GM12892 (cell line): ENCODE measurements at places on chromosomes 3 and 15.

- no peak for DNase-seq
These were observed 59.1 kb upstream of the PARL start for GRCh38 chr3:183943739-183944138.

- DNase-seq, result no peak
These were observed 1.3 kb downstream of the TLE3 start for GRCh38 chr15:70096215-70097062.

- DNase-seq, result no peak
These were observed 160.0 kb upstream of the TLE3 start for GRCh38 chr15:70257573-70258248.

DNA sequence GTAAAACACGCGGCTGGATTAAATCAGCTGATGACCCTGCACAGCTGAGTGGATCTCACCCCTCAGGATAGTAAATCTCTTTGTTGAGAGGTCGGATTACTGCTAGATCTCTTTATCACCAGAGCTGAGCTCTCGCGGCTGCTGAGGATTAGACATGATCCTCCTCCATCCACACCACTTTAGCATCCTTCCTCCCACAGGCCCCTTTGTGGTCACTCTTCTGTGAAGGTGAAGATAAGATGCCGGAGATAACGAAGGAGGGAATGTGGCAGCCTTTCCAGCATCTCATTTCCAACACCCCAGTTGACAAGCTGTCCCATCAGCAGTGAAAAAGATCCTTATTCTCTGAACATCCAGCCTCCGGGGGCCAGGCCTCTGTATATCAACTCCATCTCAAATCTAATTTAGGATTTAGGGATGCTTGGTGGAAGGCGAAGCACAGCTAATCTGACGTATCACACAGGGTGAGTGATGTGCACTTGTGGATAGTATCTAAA, 47.5 kb upstream of the SELENOK start:
- DNase-seq, result no peak

DNA sequence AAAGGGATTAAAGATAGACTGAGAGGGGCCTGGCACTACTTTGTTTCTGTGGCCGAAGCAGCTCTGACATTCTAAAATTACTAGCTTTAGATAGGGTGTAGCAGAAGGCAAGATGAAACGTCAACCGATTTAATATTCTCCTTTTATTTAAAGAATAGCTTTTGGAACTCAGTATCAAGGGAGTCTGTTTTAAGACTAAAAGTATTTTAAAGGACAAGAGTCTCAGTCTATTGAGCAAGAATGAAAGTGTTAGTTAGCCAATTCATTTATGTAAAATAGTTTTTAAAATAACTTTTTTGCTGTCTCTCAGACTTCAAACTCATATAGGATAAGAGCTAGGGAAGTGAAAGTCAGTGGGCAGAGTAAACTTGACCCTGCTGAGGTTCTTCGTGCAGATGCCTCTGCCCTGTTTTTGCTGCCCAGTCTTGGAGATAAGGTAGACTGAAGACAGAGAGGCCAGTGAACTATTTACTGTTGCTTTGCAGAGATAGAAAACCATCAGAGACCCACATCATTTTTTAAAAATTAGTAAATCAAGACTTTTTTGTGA, 1090.9 kb downstream of the ROBO2 start:
- DNase-seq, result no peak

- DNase-seq, result no peak
These were observed 46.9 kb upstream of the FGD5 start for GRCh38 chr3:14771593-14772497.

DNA sequence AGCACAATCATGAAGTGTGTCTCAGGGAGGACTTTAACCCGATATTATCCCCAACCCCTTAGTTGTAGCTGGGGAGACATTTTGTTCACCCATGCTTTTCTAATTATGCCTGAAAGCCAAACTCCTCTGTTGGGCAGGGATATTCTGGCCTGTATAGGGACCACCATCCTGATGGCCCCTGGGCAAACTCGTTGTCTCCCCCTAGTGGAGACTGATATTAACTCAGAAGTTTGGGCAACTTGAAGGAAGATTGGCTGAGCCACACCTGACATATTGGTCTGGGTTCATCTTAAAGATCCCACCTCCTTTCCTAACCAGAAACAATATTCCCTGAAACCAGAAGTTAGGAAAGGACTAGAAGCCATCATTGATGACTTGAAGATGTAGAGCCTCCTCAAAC, 42.3 kb downstream of the TM4SF18 start:
- no peak for DNase-seq

DNA sequence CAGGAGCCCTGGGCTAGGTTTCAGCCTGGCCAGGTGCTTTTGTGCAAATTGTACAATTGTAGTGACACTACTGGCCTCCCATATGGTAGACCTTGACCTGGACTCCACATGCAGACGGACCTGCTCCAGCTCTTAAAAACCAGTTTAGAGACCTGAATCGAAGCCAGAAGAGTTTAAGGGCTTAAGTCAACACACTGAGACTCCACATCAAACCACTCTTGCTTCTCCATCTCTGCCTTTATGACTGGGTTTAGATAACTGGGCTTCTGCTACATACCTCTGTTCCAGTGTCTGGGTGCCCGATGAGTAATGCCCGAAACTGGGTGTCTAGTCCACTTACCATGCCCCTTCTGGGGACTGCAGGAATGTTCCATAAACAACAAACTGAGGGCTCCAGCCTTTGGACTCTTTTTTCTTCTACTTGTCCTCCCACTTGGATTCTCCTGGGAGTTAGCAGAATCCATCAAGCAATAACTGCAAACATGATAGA, 32.8 kb downstream of the TMEM212 start:
- no peak for DNase-seq

DNA sequence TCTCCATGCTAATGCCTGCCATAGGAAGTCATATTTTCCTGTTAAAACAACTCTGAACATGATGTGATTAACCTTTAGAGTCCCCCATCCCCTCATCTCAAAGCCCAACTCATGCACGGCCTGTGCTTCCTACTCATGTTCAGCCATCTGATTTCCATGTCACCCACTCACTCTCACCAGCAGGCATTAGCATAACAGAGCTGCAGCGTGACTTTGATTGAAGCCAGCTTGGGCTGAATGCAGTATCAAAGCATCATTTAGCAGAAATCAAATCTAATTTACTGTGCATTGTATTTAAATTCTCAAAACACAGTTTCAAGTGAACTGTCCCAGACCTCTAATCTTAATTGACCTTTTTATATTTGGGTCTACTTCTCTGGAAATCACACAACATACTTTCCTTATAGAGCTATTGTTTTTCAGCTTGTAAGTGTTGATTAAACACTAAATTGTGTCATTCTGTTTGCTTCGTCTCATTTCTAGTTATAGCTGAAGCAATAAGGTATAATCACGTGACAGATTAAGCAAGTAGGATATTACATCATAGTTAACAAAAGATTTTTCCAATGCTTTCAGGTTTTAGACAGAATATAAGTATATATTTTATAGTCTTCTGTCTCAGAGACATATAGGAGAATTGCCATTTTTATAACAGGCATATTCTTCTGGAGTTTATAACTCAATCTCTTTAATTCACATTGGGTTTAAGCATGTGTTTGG, 501.5 kb downstream of the ROBO2 start:
- no peak for DNase-seq

DNA sequence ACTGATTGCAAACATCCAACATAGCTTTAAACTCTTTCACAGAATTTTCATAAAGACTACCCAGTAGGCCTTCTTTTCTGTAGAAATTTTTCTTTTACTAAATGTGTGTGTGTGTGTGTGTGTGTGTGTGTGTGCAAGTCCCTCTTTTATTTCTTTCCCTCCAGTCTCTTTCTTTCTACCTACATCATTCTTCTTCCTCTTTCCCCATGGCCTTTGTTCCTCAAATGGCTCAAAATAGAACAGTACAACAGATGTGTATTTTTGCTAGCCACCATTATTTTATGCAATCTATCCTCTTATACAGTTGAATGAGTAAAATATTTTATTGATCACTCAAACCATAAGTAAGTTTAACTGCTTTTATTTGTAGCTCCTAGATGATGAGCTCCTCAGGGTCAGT, 76.4 kb downstream of the USF3 start:
- no peak for DNase-seq

DNA sequence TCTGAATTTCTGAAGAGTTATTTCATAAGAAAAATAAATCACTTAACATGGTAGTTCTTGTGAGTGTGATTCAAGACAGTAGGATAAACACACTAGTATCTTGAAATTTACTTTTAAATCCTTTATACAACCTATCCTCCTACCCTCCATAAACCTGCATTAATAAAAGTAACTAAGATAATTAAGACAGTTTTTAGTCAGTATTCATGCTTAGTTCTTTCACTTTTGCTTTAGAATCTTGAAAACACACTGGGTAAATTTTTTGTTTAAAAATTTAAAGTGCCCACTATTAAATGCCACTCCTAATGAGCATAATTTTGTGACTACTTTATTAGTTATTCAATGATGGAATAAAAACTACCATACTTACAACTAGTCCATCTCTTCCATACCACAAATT, 28.8 kb downstream of the GOLIM4 start:
- DNase-seq, result no peak

- DNase-seq, result no peak
These were observed 968 bp upstream of the TMEM266 start for GRCh38 chr15:76058714-76059319.

- no peak for DNase-seq
These were observed 40.1 kb downstream of the GAP43 start for GRCh38 chr3:115663414-115663813.

DNA sequence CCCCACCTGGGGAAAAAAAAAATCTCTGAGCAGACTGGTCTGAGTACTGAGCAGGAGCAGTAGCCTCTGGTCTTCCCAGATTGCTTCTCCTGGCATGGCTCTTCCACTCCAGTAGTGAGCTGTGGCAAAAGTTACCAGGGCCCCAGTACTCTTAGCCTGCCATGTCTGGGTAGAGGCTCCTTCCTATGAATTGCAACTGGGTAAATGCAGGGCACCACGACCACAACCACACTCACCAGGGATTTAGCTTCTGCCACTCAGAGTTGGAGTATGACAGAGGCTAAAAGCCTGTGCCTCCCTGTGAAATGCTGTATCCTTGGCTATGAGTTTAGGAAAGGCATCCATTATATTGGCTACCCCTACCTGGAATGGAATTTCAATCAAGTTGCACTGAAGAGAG, 67.9 kb upstream of the CCDC54 start:
- no peak for DNase-seq

DNA sequence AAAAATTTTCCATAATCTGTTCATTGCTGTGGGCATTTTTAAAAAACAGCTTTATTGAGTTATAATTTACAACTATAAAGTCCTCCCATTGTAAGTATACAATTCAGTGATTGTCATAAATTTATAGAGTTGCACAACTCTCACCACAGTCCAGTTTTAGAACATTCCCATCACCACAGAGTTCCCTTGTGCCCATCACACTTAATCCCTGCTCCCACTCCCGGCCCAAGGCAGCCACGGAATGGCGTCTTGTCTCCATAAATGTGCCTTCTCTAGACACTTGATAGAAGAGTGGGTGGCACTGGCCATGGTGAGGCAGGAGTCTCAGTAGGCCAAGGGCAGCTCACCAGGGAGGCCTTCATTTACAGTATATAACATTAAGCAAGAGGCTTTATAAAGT, 6.3 kb downstream of the TSEN2 start:
- DNase-seq, result no peak

DNA sequence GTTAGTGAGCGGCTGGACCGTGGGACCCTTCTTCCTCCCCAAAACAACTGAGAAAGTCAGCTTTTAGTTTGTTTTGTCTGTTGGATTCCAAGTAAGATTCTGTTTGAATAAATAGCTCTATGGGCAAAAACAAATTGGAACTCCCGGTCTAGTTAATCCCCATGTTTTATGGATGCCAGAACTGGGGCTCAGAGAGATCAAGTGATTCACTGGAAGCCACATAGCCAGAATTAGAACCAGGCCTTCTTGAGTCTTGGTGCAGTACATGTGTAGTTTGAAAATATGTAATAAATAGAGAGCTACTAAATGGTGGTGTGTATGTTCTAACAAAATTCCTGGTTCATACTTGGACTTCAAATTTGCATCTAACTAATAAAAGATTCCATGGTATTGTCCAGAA, 29.3 kb upstream of the POLR2M start:
- DNase-seq, result no peak

DNA sequence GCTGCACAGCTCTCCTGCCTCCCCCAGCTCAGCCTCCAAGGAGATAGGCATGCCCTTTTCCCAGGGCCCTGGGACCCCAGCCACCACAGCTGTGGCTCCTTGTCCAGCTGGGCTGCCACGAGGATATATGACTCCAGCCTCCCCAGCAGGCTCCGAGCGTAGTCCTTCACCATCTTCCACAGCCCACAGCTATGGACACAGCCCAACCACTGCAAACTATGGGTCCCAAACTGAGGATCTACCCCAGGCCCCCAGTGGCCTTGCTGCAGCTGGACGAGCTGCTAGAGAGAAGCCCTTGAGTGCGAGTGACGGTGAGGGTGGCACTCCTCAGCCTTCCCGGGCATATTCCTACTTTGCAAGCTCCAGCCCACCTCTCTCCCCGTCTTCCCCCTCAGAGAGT, 20.5 kb upstream of the APEH start:
- no peak for DNase-seq

DNA sequence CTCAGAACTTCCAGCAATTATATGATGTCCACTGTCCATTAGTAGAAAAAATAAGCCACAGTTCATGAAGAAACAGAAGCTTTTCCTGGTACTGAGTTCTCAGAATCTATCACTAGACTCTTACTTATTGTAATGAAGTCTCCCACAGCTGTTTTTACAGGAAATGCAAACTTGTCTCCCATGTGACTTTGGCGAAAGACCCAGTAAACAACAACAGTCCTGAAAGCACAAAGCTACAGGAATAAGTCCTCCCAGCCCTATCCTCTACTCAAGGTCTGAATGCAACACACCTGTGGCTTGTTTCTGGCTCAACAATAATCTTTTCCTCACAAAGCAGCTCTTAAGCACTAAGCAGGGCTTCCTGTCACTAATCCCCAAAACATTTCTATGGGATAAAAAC, 55.9 kb downstream of the EOMES start:
- no peak for DNase-seq

DNA sequence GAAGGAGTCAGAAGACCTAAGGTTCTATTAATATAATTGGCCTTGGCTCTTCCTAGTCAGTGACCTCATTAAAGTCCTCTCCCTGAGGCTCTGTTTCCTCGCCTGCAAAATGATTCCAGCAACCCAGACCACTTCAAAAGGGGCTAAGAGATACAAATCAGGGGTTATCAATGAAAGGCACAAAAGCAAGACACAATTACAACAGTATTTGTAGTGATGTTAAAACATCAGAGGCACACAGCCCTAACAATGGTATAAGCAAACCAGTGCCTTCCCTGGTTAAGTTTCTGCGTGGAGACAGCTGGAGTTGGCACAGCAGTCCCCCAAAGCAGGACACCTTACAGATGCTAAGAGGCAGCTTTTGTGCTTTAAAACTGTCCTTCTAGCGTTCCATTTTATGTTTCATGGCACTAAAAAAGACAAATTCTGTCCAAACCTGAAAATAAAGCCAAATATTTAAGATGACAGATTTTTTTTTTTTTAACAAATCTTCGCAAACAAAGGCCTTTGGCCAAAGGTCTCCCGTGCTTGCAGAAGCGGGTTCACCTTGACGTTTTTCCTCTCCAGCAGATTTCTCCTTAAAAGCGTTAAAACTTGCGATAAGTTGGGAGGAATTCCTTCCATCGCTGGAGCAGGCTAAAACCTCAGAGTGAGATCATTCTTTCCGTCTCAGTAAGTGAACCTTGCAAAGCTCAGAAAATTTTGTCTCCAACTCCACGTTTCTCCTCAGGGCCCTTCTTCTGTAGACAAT, 999 bp downstream of the ZNF280D start:
- no peak for DNase-seq

- no peak for DNase-seq
These were observed 7.4 kb downstream of the RRP9 start for GRCh38 chr3:51934139-51934850.
